Epithelial cell of proximal tubule (primary cell): ENCODE measurements at places on chromosomes 6 and 20.

DNA sequence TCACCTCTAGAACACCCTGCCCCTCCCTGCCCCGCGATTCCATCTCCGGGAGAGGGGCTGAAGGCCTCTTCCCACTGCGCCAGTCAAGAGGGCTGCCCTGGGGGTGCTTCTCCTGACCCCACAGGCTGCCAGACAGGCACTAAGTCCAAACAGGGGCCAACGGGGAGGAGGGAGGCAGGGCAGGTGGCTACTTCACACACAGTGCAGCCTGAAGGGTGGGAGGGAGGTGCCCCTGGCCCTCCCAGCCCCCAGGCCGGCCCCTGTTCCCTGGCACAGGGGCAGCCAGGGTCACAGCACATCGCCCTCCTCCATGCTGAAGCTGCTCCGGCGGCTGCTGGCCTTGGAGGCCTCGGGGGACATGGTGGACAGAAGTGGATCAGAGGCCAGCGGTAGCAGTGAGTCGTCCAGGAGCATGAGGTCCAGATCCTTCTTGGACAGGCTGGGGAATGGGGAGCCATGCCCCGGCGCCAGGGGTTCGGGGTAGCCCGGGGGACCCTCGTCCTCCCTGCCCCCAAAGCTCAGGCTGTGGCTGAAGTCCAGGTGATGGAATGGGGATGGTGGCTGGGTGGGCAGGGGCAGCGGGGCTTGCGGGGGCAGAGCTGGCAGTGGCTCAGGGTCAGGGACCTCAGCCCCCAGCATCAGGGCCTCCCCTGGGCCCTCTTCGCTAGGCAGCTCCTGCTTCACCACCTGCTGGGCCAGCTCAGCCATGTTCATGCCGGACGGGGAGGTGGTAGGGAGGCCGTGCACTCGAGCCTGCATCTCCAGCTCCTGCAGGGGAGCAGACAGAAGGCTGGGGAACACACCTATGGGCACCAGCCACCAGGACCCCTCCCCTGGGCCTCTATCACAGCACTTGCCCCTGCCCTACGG, 46.3 kb downstream of the MDFI start:
- no peak for DNase-seq

- no peak for DNase-seq
These were observed 8.1 kb upstream of the DLGAP4 start for GRCh38 chr20:36298061-36298460.

- DNase-seq = no peak
These were observed 771.7 kb upstream of the EYS start for GRCh38 chr6:66478705-66479104.

DNA sequence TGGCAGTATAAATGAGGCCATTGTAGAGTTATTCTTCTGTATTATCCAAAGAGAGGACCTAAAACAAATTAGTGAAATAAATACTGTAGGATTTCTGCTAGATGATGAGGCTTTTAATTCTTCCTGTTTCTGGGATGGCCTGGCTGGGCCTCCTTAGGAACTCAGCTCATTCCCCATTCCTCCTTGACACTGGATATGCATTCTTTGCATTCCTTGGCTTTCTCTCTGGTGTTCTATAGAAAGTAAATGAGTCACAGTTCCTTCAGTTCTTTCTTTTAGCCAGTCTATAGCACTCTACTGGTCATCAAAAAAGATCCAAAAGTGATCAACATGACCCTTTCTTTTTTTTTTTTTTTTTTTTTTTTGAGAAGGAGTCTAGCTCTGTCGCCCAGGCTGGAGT, 8.6 kb downstream of the OR10C1 start:
- no peak for DNase-seq
